ENCODE measurements at places on chromosomes 3 and 15.

DNA sequence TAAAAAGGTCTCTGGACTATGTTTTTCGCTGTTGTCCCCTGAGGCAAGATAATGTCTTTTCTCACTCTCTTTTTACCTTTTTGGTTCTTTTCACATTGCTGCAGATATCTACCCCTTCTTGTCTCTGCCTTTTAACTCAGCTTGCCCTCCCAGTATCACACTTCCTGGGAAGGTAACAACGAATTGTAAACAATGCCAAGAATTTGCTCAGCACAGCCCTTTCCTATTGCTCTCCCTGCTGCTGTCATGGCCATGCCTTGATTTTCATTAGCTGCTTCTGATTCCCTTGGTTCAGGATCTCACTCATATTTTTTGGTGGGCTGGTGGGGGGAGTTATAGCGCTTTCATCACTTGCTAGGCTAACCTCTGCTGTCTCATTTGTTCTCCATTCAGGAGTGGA lies 123.1 kb upstream of the DPH6 start:
- no peak for DNase-seq

- no peak for DNase-seq
Observed at GRCh38 chr15:92565351-92566125, 90.0 kb downstream of the FAM174B start.

DNA sequence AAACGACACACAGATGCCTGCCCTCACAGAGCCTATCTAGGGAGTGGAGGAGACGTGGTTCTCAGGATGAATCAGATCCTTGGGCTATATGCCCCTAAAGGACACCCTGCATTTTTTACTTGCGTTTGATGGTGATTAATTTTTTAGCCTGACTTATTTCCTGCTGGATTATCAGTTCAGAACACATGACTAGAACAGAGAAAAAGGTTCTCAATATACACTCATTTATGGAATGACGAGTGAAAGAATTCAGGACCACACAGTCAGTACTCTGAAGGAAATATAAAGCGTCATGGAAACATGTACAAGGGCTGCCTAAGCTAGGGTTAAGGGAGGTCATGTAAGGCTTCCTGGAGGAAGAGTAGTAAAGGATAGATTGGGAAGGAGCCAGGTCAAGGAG lies 121.8 kb downstream of the SSR3 start:
- no peak for DNase-seq

GRCh38 chr15:61421938-61422337 lies 192.8 kb upstream of the RORA start:
- no peak for DNase-seq

DNA sequence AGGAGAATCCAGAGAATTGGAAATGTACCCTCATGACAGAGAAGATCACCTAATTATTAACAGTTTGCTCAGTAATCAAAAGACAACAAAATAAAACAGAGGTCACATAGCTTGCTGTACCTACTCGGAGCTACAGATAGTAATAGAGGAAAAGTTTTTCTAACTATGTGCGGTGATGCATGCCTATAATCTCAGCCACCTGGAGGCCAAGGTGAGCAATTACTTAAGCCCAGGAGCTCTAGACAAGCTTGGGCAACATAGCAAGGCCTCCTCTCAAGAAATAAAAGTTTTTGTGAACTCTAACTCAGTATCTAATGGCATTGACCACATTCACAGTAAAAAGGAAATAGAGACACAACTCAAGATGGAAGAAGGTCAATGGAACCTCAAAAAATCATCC lies 243.6 kb downstream of the ATP8B4 start:
- no peak for DNase-seq

- DNase-seq = no peak
Observed at GRCh38 chr3:128867200-128868125, 12.0 kb upstream of the ACAD9 start.

- DNase-seq = no peak
Observed at GRCh38 chr3:59451800-59452746, 402.2 kb upstream of the CFAP20DC start.

DNA sequence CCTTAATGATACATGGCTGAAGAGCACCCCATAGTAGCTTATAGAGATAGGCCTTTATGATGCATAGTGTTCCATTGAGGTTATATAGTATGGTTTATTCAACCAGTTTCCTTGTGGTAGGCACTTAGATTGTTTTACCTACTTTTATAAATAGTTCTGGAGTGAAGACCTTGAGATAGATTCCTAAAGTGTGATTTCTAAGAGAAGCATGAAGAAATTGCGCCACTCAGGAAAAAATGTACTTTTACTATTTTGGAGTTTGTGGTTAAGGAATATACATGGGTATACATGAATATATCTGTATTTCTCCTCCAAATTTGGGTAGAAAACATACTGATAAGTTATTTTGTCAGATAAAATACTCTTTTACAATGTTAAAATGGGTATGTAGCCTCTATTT lies 70.5 kb downstream of the CHD2 start:
- no peak for DNase-seq

DNA sequence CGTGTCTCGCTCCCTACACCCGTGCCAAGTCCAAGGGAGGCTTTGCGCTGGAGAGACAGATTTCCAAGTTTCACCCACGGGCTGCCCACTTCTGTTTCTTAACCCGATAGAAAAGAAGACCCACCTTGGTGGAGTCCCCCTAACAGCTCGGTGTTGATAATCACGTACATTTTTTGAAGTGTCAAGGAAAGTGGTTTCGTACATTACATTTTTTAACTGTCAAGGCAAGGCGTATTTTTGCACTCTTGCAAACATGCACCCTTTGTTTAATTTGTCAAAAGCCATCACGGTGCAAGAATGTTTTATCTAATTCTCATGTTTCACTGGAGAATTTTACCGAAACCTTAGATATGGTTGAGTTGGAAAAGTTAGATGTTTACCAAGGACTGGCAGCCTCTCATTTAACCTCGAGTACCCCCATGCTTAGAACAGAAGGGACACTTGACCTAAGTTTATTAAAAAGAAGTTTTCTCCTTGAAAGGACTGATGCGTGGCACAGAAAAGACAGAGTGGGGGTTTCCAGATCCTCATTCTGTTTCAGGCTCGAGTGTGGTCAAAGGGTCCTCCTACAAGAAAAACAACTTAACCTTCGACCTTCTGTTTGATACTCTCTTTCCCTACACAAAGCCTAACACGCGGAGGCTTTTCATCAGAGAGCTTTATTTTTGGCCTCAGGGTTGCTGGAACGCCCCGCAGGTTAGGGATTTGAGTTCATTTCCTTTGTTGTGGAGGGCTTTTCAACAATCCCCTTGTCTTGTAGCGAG lies 882 bp downstream of the GXYLT2 start:
- no peak for DNase-seq

DNA sequence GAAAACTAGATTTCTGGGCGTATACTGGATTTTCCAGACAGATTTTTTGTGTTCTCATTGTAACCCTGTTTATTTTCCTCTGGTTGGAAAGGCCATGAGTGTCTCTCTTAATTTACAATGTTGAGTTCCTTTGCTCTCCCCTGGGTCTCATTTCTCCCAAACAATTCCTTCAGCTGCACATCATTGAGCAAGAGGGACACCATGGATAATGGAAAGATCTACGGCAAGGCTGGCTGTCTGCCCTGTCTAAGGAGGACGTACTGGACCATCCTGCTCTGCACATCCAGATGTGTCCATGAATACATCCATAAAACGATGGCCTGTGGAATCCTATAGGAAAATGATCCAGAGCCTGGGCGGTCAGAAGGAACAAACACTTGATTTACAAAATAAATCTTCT lies 258.1 kb upstream of the MCTP2 start:
- DNase-seq = no peak

GRCh38 chr3:153547970-153548369 lies 385.9 kb downstream of the RAP2B start:
- no peak for DNase-seq

- no peak for DNase-seq
Observed at GRCh38 chr3:37812499-37812896, 49.2 kb upstream of the CTDSPL start.

- no peak for DNase-seq
Observed at GRCh38 chr3:126693921-126694320, 10.1 kb upstream of the CHCHD6 start.

- peak; percentile 86 for DNase-seq
Observed at GRCh38 chr15:66387163-66388042, 691 bp downstream of the MAP2K1 start.

DNA sequence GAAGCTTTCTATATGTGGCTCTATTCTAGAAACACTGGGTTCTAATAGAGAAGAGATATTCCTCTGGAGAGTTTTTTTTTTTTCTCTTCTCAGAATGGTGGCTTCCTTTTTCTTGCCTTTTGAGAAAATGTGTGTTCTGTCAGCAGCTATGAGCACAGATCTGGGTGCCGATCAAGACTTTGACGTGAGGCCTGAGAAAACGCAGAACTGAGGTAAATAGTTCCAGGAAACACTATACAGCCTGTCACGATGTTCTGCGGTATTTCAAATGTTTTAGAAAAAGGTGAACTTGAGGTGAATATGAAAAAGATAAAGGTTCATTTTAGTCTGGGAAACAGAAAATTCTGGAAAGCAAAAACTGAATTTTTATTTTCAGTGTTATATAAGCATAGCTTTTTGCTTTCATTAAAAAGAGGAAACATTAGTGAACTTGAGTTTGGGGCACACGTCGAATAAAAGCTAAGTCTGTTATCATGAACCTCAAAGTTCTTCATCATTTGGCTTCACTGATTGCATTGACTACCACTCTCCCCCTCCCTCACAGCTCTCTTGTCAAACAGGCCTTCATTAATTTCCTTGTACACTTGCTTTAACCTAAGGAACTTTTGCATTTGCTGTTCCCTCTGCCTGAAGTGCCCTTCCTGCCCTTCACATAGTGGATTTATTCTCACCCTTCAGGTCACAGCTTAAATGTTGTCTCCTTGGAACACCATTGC lies 265.1 kb downstream of the NFKBIZ start:
- DNase-seq = peak; percentile 33

- DNase-seq = peak; percentile 17
Observed at GRCh38 chr15:99447497-99448371, 118.0 kb upstream of the MEF2A start.

DNA sequence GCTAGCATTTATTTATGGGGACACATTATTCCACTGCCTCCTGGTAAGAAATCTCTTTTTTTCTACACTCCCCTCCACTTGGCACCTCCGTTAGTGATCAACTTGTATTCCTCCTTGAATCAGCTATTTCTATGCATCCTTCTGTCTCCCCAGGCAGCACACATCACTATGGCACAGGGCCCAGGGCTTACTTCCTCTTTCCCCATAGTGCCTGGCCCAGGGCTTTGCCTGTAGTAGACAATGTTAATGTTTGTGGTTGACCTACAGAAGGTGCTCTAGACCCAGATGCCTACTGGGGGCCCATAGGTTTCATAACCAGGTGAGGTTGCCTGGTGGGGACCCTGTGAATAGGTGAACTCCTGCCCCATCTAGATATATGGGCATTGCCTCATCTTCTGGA lies 44.9 kb downstream of the EPHB1 start:
- no peak for DNase-seq

GRCh38 chr3:46464326-46465195 lies at the start of gene LTF:
Gene LTF (minus strand): TSS chr3:46464905. CDS start chr3:46464867, 38 bp downstream.
- no peak for DNase-seq

GRCh38 chr15:61951949-61952348 lies 108.3 kb downstream of the VPS13C start:
- DNase-seq = no peak

- DNase-seq = no peak
Observed at GRCh38 chr3:191368755-191369615, 38.7 kb upstream of the UTS2B start.

GRCh38 chr3:197309528-197310361 lies 11.3 kb upstream of the DLG1 start:
- no peak for DNase-seq

GRCh38 chr3:158991146-158991705 lies 189.4 kb downstream of the MFSD1 start:
- no peak for DNase-seq

- no peak for DNase-seq
Observed at GRCh38 chr3:187242435-187242834, 45.1 kb downstream of the RTP1 start.
